ENCODE measurements at places on chromosomes 6 and 20.

- no peak for ATAC-seq
Observed at GRCh38 chr6:86500035-86500434, 437.3 kb upstream of the HTR1E start.

GRCh38 chr6:2970753-2971419 lies 481 bp downstream of the SERPINB6 start:
- ATAC-seq: peak; percentile 88

DNA sequence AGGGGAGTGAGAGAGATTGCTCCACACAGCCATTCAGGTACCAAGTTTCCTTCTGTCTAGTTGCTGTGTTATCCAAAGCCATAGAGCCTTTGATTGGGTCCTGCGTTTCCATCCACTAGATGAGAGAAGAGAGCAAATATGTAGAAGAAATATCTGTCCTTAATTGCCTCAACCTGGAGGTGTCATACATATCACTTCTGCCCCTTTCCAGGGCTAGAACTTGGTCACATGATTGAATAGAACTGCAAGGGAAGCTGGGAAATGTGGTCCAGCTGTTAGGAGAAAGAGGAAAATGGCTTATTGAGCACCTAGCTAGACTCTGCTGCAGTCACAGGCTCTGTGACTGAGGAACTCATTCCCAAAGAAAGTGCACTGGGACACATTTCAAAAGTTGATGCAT lies 115.6 kb upstream of the JAG1 start:
- ATAC-seq: no peak

GRCh38 chr20:23537030-23537429 lies 31.3 kb downstream of the CST9L start:
- no peak for ATAC-seq

- ATAC-seq: no peak
Observed at GRCh38 chr20:43460172-43460829, 2.6 kb downstream of the SRSF6 start.

DNA sequence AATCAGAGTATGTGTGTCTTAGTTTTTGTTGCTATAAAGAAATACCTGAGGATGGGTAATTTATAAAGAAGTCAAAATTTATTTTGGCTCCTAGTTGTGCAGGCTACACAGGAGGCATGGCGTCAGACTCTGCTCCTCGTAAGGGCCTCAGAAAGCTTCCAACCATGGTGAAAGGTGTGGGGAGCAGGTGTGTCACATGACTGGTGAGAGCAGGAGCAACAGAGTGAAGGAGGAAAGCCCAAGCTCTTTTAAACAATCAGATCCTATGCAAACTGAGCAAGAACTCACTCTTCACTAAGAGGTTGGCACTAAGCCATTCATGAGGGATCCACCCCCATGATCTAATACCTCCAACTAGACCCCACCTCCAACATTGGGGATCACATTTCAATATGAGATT lies 1524.3 kb downstream of the HACE1 start:
- no peak for ATAC-seq

- ATAC-seq: no peak
Observed at GRCh38 chr6:7973584-7973983, 63.0 kb upstream of the TXNDC5 start.

GRCh38 chr6:36524871-36525270 lies 22.4 kb downstream of the STK38 start:
- no peak for ATAC-seq

DNA sequence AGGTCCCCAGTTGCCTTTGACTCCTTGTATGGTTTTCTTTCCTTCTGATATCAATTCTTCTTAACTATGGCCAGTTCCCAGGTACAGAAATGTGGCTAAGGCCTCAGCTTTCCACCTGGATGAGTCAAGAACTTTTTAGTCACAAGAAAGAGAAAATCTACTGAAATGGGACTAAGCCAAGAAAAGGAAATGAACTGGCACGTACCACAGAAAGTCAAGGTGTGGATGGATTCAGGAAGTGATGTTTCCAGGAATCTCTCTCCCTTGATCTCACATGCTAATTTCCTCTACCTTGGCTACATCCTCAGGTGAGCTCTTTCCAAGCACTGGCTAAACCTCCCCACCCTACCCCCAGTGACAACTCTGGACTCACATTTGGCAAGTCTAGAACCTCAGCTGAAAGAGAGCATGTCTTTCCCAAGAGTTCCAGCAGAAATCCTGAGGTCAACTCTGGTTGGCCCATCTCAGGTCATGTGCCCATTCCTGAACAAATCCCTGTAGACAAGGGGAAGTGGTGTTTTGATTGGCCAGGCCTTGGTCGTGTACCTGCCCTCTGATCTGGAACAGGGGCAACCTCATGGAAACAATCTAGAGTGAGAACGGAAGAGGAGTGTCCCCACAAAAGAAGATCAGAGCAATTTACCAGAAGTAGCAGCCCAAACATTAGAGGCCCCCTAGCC lies 205.3 kb downstream of the NFATC2 start:
- ATAC-seq: no peak

GRCh38 chr20:51811042-51811355 lies 8.7 kb upstream of the SALL4 start:
- no peak for ATAC-seq

GRCh38 chr20:51444467-51444866 lies 98.1 kb downstream of the NFATC2 start:
- ATAC-seq: no peak

DNA sequence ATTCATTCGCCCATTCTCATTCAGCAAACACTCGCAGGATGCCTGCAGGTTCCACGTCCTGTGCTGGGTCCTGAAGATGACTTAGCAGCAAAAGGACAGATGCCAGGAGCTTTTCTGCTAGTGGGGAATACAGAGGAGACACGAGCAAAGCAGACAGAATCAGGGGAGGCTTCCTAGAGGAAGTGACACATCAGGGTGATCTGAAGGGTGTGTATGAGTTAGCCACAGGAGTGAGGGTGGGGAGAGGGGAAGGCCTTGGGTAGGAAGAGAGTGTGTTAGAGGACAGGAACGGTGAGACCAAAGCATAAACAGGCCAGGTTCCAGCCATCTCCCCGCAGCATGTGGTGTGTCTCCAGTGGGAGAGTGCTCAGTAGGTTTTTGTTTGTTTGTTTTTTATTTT lies 73.4 kb upstream of the GTSF1L start:
- ATAC-seq: peak; percentile 18

DNA sequence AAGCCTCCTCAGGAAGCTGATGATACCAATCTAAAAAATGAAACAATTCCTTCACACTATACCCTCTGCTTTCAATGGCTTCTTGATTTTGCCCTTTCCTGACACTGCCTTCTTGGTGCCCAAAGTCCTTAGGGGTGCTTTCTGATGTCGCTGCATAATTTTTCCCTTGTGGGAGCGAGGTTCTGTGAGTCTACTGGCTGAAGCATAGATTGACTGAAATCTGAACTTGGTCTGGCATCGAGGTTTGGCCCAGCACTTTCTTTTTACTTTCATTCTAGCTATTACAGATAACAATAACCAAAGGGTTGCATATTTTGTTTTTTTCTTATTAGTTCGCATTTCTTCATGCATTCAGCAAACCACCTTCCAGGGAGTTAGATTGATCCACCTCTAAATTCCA lies 65.8 kb downstream of the E2F3 start:
- ATAC-seq: peak; percentile 65

- no peak for ATAC-seq
Observed at GRCh38 chr6:25583906-25584305, 68.1 kb upstream of the SCGN start.

- peak; percentile 25 for ATAC-seq
Observed at GRCh38 chr20:4813076-4813862, 91.6 kb downstream of the PRND start.

GRCh38 chr6:148128014-148128730 lies 214.5 kb upstream of the SASH1 start:
- ATAC-seq: no peak

- ATAC-seq: no peak
Observed at GRCh38 chr20:4548552-4548951, 173.2 kb upstream of the PRND start.

DNA sequence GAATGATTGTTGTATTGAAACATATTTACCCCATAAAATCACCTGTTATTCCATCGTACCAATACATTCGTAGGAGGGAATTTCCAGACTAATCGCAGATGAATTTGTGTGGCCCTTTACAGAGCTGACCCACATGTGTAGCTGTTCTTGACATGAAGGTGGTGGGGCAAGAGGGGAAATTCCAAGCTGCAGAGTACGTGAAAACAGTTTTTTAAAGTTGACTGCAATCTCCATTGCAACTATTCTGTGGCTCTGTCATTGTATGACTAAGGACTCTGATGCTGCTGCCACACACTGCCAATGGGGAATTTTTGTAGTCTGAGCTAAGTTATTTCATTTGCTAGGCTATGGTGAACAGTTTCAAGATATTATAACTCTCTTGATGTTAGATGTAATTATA lies 46.4 kb upstream of the ADTRP start:
- ATAC-seq: peak; percentile 94

GRCh38 chr20:41232973-41233926 lies 84.3 kb downstream of the ZHX3 start:
- peak; percentile 40 for ATAC-seq

DNA sequence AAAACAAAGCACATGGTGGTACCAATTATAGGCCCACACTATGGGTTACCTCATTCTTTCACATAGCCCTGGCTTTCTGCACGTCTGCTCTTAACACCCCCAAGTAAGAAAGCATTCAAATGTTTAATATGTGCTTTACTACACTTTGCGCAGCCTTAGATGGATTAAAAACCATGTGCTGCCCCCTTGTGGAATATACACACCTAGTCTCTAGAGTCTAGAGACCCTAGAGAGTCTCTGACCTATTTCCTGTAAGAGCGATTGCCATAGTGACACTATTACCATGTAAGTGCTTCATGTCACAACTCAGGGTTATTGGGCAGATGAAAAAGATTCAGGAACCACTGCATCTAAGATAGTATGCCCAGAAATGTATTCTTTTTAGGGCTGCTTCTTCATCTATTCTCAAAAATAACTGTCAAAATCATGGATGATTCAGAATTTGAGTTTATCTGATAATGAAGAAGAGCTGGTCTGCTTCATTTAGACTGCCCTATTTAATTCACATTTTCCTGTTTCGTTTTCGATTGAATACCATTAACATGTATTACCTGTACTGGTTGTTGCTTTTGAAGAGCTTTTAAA lies 186.3 kb downstream of the ADGB start:
- peak; percentile 90 for ATAC-seq

DNA sequence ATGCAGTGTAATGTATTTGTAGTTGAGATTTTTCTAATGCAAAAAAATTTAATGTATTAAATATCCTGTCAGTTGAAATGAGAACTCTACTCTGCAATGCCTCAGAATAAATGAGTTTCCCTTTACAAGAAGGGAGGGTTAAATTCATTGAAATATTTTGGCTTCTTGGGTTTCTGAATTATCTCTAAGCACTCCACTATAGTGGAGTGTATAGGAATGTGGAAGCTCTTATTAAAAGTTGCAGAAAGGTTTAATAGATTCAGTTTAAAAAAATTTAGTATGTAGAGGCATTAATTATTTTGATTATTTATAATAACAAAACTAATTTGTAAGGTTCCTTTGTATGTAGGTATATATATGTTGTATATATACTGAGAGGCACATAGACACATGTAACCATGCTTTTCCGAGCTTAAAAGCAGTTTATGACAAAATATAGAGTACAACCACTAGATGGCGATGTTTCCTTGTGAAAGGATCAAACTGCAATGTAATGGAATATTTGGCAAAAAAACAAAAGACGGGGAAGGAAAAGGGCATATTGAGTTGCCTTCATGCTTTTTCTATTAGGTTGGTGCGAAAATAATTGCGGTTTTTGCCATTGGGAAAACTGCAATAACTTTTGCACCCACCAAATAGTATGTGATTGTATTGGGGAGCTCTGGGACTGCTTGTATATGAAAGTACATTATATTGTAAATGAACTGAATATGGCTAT lies 144.2 kb downstream of the MYO6 start:
- no peak for ATAC-seq

- ATAC-seq: no peak
Observed at GRCh38 chr6:152225241-152225934, 411.8 kb downstream of the SYNE1 start.

DNA sequence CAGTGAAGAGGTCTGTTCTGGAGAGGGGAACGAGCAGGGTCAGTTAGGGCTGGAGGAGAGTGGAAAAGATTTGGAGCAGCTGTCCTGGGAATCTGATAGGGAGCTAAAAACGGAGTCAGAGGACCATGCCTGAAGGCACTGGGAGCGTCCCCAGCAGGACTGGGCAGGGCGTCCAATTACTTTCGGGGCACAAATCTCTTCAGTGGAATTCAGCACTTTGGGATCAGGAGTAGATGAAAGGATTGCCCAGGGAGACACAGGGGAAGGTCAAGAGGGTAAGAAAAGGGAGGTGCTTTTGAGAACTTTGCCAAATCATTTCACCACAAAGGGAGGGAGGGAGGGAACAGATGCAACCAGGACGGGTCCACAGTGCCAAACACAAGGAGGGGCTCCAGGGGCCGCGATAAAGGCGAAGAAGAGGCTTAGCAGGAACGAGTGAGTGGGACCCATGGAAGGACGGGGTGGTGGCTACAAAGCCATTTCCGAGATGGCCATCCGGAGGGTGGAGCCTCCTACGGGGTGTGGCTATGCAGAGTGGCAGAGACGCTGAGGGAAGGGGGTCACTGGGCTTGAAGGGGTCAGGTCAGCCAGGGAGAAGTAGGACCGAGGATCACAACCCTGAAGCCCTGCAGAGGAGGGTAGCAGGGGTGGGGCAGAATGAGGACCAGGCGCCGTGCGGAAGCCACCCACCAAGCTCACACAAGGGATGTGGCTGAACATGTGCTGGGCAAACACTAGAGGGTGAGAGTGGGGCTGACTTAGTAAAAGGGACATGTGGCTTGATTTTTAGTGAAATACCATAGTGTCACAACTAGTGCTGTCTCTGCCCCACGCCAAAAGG lies 180.0 kb upstream of the RREB1 start:
- ATAC-seq: no peak

DNA sequence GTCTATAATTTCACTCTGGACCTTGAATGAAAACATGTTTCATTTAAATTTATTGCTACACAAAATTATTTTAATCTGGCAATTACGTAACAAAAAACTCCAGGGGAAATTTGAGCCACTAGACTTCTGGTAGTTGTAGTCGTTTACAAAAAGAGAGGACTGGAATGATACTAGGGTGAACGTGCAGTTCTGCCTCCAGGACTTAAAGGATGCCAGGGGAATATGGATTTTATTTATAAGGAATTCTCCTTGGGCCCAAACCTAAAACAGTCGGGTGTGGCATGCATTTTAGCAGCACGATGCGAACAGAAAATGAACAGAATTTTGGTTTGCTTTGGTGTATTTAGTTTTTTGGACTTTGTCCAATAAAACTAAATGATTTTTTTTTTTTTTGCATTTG lies 76.9 kb downstream of the PRL start:
- no peak for ATAC-seq

DNA sequence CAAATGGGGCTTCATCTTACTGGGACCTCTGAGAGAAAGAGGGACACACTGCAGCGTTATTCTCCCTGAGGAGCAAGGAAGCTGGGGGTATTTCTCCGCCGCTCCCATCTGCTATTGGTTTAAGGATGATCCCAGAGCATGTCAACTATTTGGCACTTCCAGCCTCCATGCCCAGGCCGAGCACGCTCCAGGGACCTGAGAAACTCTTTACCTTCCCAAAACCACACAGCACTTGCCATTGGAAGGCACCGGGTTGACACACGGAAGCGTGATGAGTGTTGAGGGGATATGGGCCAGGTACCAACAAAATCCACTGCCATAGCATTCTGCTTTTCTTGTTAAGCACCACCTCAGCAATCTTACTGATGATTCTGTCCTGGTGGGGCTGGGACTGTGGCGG lies 92.4 kb upstream of the SLC24A3 start:
- no peak for ATAC-seq
